ENCODE measurements at places on chromosomes 4 and X.

DNA sequence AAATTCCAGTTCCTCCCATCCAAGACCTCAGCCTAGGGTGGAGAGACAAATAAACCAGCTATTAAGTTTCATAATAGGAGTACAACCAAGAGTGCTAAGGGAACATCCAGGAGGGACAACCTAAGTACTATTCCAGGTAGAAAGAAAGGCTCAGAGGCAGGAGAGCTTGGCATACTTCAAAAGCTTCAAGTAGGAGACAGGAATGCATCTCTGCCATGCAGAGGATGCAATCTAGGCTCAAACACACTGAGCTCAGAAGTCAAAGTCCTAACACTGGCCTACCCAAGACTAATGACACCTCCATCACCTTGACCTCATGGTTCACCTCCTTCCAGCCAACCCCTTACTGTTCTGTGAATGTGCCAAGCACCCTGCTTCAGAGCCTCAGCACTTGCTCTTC lies 8.1 kb downstream of the WDFY3 start:
- peaks cover 4% of the 10 kb centered on the region for H3K4me1 ChIP-seq
- DNase-seq, result no peak
- no peaks in the 10 kb centered on the region for H3K36me3 ChIP-seq

GRCh38 chr4:22504922-22505321 lies 10.9 kb downstream of the ADGRA3 start:
- no peak overlapping the region for H3K4me3 ChIP-seq
- peaks cover 2% of the 10 kb centered on the region for H3K4me1 ChIP-seq
- DNase-seq, result no peak
- no peaks in the 10 kb centered on the region for H3K27me3 ChIP-seq

DNA sequence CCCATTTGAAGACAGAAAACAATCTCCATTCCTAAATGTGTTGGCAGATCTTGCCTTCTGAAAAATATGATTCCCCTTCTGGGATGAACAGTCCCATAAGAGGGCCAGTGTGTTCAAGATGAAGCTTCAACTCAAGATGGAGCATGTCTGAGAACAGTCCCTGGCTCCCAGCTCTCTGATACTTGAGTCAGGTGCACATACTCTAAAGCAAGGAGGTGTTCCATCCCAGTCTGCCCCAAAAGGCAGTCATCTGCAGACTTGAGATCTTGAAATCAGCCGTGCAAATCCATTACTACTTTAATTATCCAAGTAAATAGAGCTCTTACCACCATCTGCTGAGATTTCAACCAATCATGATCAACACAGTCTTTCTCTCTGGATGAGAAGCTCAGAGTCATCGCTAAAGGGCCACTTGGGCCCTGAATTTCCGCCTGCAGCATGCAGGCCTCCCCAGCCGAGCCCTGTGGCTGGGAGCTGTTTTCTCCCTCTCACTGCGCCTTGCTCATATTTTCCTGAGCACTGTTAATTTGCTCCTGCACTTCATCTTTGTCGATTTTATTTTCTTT lies 22.2 kb downstream of the CCDC149 start:
- no peak overlapping the region for H3K4me3 ChIP-seq
- H3K36me3 ChIP-seq, result peaks cover 2% of the 10 kb centered on the region
- no peaks in the 10 kb centered on the region for H3K27me3 ChIP-seq
- H3K27ac ChIP-seq, result no peak overlapping the region
- H3K4me1 ChIP-seq, result no peaks in the 10 kb centered on the region
- DNase-seq, result no peak

DNA sequence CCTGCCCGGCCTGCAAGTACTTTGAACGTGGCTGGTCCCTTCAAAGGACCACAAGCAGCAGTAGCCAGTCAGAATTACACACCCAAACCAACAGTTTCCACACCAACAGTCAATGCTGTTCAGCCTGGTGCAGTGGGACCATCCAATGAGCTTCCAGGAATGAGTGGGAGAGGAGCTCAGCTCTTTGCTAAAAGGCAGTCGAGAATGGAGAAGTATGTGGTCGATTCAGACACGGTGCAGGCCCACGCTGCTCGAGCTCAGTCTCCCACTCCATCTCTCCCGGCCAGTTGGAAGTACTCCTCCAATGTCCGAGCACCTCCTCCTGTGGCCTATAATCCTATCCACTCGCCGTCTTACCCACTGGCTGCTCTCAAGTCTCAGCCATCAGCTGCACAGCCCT lies 104.4 kb upstream of the MYOZ2 start:
- H3K4me1 ChIP-seq, result peaks cover 4% of the 10 kb centered on the region
- no peak overlapping the region for H3K4me3 ChIP-seq
- DNase-seq, result no peak
- H3K36me3 ChIP-seq, result no peaks in the 10 kb centered on the region
- H3K27me3 ChIP-seq, result no peaks in the 10 kb centered on the region
- no peak overlapping the region for H3K27ac ChIP-seq

DNA sequence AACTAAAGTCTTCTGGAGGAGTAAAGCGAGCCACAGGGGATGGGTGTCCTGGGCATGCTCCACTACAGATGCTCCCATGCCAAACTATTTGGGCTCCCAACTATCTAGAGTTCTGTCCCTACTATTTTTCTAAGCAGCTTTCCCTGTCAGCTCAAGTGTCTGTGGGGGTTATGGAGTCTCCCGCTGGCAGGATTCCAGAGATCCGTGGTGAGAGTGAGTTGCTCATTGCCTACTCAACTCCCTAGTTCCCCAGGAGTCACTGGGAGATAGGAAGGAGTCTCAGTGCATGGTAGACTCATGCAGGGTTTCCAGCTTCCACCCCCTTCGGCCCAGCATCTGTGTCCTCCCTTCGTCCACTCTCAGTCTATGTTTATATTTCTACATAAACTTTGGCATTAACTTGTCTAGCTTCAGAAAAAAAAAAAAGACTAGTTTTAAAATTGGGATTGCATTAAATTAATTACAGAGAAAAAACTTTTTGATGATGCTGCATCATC lies 55.1 kb upstream of the INPP4B start:
- H3K4me3 ChIP-seq, result no peak overlapping the region
- no peak for DNase-seq
- H3K4me1 ChIP-seq, result no peaks in the 10 kb centered on the region

DNA sequence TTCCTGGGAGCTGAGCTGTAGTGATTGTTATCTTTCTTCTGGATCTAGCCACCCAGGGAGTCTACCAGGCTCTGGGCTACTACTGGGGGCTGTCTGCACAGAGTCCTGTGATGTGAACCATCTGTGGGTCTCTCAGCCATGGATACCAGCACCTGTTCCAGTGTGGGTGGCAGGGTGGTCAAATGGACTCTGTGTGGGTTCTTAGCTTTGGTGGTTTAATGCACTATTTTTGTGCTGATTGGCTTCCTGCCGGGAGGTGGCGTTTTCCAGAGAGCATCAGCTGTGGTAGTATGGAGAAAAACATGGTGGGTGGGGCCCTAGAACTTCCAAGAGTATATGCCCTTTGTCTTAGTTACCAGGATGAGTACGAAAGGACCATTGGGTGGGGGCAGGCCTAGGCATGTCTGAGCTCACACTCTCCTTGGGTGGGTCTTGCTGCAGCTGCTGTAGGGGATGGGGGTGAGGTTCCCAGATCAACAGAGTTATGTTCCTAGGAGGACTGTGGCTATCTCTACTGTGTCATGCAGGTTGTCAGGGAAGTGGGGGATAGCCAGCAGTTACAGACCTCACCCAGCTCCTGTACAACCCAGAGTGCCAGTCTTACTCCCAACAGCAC lies 264.8 kb upstream of the LDB2 start:
- no peaks in the 10 kb centered on the region for H3K36me3 ChIP-seq
- H3K4me1 ChIP-seq, result peaks cover 14% of the 10 kb centered on the region
- H3K4me3 ChIP-seq, result no peak overlapping the region

- no peak overlapping the region for H3K4me3 ChIP-seq
- no peak for DNase-seq
- no peaks in the 10 kb centered on the region for H3K27me3 ChIP-seq
- no peak overlapping the region for H3K27ac ChIP-seq
Observed at GRCh38 chr4:171025343-171025742, 787.9 kb upstream of the GALNTL6 start.

DNA sequence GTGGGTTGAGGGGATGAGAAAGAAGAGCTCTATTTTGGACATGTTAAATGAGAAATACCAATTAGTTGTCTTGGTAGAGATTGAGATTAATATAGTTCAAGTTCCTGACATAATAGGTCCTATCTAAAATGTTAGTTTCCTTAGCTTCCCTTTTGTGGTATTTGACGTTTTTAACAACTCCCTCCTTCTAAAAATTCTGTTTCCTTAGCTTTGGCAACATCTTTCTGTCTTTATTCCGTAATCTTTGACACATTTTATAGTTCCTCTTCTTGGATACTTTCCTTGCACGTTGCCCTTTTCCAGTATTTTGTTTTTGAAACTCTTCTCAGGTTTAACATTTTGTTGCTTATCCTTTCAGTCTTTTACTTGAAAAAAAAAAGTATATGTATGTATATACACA lies 36.9 kb downstream of the LAMTOR3 start:
- no peak overlapping the region for H3K27ac ChIP-seq
- no peak for DNase-seq
- H3K4me3 ChIP-seq, result no peak overlapping the region
- no peaks in the 10 kb centered on the region for H3K4me1 ChIP-seq
- H3K36me3 ChIP-seq, result no peaks in the 10 kb centered on the region

- H3K4me1 ChIP-seq, result no peaks in the 10 kb centered on the region
- H3K27me3 ChIP-seq, result no peaks in the 10 kb centered on the region
- no peak overlapping the region for H3K27ac ChIP-seq
- no peak overlapping the region for H3K4me3 ChIP-seq
- H3K36me3 ChIP-seq, result no peaks in the 10 kb centered on the region
Observed at GRCh38 chr4:77219266-77219665, 62.3 kb downstream of the CCNG2 start.

DNA sequence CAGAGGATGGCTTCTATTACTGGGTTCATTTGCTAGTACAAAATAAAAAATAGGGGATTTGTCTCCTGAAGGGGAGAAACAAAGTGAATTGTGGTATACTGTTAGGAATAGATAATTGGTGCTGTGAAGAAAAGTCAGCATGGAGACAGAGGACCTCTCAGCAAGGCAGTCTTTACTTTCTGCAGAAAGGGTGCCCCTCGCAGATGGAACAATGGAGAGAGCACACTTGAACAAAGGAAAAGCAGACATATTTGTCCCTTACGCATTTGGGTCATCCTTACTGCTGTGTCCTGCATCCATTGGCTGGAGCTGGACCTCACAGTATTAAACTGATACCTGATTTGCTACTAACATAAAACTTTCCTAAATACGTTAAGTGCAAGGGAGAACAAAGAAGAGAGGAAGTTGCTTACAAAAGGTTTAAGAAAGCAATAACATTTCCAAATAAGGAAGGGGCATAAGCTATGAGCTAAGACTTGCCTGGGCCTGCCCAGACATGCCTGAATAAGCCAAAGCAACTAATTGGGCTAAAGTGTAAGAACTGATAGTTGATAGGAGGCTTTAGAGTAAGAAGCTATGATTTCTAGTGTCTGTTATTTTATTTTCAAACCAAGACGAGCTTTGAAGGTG lies 83.8 kb downstream of the CCKAR start:
- no peak for DNase-seq
- H3K36me3 ChIP-seq, result peaks cover 2% of the 10 kb centered on the region
- no peaks in the 10 kb centered on the region for H3K27me3 ChIP-seq
- no peak overlapping the region for H3K27ac ChIP-seq
- H3K4me3 ChIP-seq, result no peak overlapping the region

DNA sequence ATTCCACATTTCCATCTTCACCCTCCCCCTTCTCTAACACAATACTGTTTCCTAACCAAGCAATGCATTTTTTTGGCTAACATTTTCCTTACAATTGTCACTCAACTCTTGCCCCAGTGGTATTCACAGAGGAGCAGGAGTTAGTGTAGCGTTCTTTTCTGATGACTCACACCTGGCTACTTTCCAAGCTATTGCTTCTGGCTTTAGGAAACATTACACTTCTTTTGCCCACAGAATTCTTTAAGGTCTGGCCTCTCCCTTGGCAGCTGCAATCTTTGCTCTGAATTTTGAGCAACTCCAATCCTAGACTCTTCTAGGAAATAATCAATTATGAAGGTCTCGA lies 27.5 kb upstream of the PDGFC start:
- no peaks in the 10 kb centered on the region for H3K27me3 ChIP-seq
- H3K36me3 ChIP-seq, result no peaks in the 10 kb centered on the region
- H3K4me3 ChIP-seq, result no peak overlapping the region
- DNase-seq, result no peak
- H3K4me1 ChIP-seq, result no peaks in the 10 kb centered on the region

DNA sequence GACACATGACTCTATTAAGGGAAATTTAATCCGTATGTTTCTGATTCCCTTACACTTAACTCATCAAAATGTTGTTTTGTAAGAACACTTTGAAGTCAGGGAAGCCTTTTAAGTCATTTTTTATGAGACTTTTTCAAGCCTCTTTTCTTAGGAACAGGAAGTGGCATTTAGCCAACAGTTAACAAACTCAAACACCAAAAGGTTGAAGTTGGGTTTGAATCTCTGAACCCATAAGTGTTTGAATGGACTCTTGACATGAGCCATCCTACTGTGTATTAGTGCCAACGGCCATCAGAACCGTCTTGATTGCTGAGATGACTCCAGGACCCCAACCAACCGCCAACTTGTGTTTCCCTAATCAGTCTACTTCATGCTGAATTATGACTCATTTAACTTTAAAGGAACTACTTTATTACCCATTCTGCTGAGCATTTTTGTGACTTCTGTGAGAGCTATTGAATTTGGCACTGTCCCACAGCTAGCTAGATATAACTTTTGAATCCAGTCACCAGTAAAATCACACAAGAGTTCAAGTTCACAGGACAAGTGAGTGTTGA lies 209.1 kb upstream of the FAT1 start:
- H3K4me3 ChIP-seq, result no peak overlapping the region
- DNase-seq, result no peak
- H3K4me1 ChIP-seq, result peaks cover 4% of the 10 kb centered on the region
- no peak overlapping the region for H3K27ac ChIP-seq
- no peaks in the 10 kb centered on the region for H3K27me3 ChIP-seq
- H3K36me3 ChIP-seq, result no peaks in the 10 kb centered on the region

DNA sequence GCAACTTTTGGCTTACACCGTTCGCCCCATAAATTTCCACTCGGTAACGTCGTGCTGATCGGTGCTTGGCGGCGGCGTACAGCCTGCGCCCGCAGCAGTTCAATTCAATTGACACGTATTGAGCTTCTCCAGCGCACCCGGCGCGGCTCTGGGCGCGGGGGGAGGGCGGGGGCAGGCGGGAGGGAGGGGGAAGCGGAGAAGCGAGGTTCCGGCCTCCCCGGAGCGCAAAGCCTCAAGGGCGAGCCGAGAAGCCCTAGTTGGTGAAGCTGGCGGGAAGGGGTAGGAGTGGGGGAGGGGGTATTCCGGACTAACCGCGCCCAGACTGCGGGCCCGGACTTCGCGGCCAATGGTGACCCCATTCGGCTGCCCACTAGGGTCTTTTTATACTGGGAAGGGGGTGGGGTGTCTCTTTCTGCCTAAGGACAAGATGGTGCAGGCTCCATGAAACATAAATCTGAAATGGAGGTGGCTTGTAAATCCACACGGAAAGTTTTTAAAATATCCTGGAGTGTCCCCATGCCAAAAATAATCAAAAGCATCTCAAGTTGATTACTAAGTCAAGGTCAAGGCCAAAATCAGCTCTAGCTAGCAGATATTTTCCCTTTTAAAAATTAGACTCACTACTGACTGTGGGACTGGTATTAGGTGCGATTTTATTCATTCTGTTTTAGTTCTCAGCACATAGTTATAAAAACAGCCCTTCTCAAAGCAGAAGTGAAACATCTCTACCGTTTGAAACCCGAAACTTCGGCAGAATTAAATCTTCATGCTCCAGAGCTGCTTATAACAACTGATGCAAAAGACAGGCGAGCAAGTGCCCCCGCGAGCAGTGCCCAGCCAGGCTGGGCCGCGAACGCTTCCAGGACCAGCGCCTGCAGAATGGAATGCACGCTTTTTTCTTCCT lies 1.5 kb upstream of the BCOR start:
- peak overlapping the region; percentile 74 for H3K4me3 ChIP-seq
- no peaks in the 10 kb centered on the region for H3K4me1 ChIP-seq
- H3K27me3 ChIP-seq, result no peaks in the 10 kb centered on the region
- H3K27ac ChIP-seq, result peak overlapping the region; percentile 82
- H3K36me3 ChIP-seq, result no peaks in the 10 kb centered on the region

Data from aorta (tissue), 5 donors.